ENCODE measurements at places on chromosomes 7 and 10. TPM values are rescaled to one million over a fixed set of nuclear protein-coding genes. Genes with fewer than 3 reads are reported as not detected.

FANK1 gene
- 4.4 TPM for polyA plus RNA-seq

- peak; percentile 44 for DNase-seq
Observed at GRCh38 chr7:16668978-16669377, 23.0 kb downstream of the BZW2 start.

PLAC9 gene
- 40.4 TPM for polyA plus RNA-seq

- DNase-seq = no peak
Observed at GRCh38 chr7:113010377-113010776, 76.2 kb downstream of the GPR85 start.

- no peak for DNase-seq
Observed at GRCh38 chr10:2866569-2866968, 200.8 kb upstream of the PFKP start.

GRCh38 chr7:155578016-155578415, 31.7 kb upstream of the CNPY1 start:
- DNase-seq = no peak

GRCh38 chr10:122163174-122164022, 107.7 kb upstream of the BTBD16 start:
- DNase-seq = peak; percentile 38

DNA sequence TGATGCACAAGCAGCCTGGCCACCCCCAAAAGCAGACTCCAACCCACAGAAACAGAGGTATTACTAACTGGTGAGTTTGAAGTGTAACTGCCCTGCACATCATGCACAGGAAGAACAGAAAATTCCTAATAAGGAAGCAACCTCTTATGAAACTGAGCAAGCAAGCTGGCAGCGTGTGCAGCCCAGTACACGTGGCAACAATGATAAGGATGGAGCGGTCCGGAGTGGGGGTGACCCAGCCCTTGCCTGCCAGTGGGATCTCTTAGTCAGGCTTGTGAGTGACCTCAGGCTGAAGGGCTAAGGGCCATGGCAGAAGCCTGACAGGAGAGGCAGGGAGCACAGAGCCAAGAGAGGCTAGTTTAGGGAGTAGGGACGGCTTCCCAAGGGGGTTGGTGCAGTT, 22.1 kb upstream of the AOAH start:
- DNase-seq = peak; percentile 85

- DNase-seq = no peak
Observed at GRCh38 chr7:112997831-112998230, 88.8 kb downstream of the GPR85 start.

ZDHHC6 gene
- 37.8 TPM for polyA plus RNA-seq

DNA sequence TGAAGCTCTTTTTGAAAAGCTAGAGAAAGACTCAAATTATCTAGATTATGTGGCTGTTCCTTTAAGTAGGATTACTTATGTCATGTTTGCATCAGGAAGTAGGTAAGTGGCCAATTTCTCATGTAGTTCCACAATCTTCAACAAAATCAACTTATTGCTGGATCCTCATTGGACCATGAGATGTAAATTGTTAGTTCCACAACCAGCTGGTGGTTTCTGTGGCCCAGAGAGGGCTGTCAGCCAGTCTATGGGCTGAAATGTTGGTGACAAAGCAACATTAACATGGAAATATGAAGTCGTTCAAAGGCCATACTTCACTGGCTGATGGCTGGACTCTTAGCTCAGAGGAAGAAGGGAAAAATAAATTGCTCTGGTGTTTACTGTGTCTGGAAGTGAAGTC, 157.9 kb downstream of the PLXDC2 start:
- no peak for DNase-seq

ALKBH4 gene
- 3.7 TPM for polyA plus RNA-seq

DNA sequence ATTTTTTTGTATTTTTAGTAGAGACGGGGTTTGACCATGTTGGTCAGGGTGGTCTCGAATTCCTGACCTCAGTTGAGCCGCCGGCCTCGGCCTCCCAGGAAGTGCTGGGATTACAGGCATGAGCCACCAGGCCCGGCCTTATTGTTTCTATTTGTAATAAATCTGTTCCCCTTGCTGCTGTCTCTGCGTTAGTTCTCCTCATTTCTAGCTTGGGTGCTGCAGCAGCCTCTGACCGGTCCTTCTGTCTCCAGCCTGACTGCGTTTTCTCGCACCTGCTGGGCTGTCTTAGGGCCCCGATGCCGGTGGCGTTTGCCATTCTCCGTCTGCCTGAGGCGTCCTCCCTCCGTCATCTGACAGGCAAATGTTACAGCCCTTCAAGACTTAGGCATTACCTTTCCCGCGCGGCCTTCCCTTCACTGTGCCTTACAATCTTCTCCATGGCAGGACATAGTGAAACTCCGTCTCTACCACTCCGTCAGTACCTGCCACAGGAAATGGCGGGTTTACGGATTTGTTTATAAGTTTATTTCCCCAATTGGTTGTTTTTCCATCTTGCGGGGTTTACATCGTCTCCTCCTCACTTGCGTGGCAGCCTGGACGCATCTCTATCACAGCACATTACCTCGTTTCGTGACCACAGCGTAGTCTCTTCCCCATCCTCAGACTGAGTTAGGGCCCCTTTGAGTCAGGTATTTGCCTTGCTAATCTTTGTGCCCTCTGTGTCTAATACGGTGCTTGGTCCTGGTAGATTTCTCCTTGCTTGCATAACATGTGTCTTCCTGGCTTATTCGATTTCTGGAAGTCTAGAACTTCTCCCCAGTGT, 2.3 kb upstream of the GIMAP8 start:
- no peak for DNase-seq

DNA sequence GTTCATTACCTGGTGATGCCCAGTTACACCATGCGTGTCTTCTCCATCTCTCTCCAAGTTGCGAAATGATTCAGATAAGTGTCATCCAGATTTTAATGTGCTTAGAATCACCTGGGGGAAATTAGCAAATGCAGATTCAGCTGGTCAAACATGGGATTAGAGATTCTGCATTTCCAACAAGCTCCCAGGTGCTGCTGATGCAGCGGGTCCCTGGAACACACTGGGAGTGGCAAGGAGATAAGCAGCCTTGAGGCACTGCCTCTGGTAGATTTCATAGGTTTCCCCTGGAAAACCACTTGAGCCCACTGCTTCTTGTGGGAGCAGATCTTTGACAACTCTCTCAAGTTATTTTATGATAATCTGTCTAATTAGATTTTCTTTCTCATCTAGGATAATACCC, 196.0 kb upstream of the C7orf33 start:
- no peak for DNase-seq

OPALIN gene
- polyA plus RNA-seq = not detected

- no peak for DNase-seq
Observed at GRCh38 chr7:114934086-114934485, 12.2 kb downstream of the MDFIC start.

GRCh38 chr7:109638321-109638720, 1068.6 kb downstream of the DNAJB9 start:
- no peak for DNase-seq
